NCI-H2081 (cell line): ENCODE measurements at places on chromosomes 11 and 22.

GRCh38 chr11:84372381-84372950 is 1086.3 kb upstream of the CCDC90B start:
- DNase-seq = no peak

DNA sequence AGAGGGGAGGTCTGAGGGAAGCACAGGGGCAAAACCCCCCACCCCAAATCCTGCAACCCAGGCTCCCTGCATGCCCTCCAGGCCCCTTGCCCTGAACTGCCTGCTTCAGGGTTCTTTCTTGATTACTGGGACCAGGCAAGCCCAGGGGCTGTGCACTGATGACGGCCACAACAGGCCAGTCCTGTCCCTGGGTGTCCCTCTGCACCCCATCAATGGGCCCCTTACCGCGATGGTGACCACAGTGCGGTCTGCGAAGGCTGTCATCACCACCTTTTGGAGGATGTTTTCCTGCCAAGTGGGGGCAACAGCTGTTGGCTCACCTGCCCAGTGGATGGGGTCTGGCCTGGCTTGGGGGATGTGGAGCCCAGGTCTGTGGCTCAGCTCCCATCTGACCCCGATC is 5.0 kb upstream of the KCNJ11 start:
- no peak for DNase-seq

DNA sequence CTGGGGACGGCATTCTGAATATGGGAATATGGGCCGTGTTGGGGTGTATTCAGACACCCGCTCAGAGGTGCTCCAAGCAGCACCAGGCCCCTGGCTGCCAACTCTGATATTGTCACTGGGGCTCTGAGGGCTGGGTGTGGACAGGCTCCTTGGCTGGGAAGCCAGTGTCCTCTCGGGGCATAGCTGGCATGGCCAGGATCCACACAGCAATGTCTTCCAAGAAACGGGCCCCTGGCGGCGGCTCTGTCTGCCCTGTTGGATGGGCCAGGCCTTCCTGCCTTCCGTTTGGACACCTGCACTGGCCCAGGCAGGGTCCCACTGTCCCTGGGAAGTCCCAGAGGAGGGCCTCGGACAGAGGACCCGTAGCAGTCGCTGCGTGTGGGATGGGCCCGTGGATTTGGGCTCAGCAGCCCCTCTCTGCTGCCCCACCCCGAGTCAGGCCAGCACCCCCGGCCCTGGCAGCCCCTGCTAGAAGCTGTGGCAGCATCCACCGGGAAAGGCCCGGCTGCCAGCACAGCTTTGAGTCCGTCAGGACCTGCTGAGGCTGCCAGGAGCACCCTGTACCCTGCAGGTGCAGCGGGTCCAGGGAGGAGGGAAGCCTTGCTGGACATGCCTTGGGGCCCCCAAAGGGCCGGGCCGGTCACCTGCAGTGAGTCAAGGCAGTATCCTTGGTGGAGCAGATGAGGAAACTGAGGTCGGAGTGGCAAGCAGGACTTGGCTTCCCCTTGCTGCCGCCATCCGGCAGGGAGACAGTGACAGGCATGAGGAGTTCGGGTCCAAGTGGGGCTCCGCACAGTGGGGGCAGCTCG is 4.1 kb downstream of the PANX2 start:
- DNase-seq = no peak

GRCh38 chr11:115221461-115222069 is 282.6 kb downstream of the CADM1 start:
- no peak for DNase-seq

DNA sequence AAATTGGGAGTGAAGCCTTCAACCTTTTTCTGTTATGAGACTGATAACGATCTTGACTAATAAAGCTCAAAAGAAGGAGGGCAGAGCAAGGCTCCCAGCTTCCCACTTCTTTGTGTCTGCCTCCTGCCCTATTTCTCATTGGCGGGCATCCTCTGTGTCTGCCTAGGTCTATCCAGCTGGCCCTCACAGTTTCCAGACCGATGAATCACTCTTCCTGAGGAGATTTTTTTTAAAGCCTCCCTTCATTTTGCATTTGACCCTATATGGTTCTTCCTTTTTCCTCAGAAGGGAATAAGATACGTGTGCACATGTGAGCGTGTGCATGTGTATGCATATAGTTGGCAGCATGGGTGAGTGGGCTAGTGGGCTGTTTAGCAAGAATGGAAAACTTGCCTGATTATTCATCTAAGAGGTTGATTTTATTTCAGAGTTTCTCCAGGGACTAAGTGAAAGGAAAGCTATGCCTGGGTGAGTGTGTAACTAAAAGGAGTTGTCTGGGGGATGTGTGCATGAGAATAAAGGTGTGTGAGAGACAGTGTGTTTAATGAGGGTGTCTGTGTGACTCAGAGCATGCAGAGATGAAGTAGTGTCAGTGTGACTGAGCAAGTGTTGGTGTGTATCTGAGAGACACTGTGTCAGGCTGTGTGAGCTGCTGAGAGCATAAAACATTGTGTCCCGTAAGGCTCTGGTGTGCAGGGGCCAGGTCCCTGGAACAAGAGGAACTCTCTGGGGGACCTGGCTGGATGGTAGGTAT is 12.2 kb downstream of the PHLDB1 start:
- no peak for DNase-seq

DNA sequence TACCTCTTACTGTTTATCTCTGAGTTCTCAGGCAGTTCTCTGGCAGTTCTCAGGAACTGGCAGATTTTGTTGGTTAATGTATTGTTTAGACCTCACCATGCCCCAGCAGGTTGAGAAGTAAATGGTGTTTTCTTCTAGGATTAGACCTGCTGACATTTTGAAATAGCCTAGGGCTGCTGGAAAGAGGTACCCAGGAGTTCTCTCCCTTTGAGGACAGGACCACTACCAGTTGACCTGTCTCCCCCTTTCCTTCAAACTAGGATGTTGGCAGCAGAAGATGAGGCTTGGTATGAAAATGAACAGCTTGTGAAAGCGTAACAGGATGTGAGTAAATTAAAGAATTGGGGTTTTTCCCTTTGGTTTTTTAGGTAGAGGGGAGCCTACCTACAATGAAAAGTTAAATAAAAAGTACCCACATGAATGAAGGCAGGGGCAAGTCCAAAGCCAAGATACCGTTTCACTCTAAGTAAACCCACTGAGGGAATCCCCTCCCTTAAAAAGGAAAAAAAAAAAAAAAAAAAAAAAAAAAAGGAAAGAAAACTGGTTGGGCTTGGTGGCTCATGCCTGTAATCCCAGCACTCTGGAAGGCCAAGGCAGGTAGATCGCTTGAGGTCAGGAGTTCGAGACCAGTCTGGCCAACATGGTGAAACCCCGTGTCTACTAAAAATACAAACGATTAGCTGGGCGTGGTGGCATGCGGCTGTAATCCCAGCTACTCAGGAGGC is 96.2 kb downstream of the PDHX start:
- no peak for DNase-seq

GRCh38 chr11:29124470-29124869 is 892.4 kb downstream of the KCNA4 start:
- DNase-seq = no peak

GRCh38 chr11:88420165-88420791 is 82.7 kb upstream of the CTSC start:
- DNase-seq = no peak

- DNase-seq = no peak
These were observed 962 bp upstream of the AMBRA1 start for GRCh38 chr11:46594785-46595184.

GRCh38 chr11:120001178-120002090 is 136.5 kb downstream of the TRIM29 start:
- DNase-seq = peak; percentile 71

DNA sequence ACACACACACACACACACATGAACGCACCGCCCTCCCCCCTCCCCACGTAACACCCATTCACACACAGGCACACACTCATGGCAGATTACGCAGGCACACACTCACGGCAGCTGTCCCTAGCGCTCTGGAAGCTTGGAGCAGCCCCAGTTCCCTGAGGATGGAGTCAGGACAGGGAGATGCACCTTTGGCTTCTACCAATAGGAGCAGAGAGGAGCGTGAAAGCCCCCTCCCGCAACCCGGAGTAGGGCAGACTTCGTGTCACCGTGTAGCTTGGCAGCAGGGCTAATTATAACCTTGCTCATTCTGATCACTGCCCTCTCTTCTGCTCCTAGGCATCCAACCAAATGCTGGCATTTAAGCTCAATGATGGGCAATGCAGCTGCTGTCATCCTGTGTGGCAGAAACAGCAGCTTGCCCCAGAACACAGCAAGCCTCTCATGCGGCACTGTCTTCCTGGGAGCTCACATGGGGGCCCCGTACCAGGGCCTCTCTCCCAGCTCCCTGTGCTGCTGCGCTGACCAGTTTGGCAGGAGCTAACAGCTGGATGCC is 31.9 kb downstream of the ANKK1 start:
- DNase-seq = peak; percentile 41

DNA sequence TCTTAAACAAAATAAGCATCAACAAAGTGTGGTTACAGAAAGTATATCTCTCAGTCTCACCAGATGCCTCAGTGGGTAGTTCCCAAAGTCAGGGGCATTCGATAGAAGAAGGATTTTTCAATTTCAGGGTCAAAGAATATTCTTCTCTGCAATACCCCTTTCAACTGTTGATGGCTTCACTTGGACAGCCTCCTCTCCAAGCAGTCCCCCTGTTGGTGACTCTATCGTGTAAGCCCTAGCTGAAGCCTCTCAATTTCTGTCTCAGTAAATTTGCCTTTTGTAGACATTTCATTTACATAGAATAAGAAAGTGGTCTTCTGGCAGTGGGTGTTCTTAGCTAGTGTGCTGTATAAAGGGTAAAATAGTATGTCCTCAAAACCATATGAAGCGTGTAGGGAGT is 11.3 kb upstream of the CCDC83 start:
- DNase-seq = no peak

DNA sequence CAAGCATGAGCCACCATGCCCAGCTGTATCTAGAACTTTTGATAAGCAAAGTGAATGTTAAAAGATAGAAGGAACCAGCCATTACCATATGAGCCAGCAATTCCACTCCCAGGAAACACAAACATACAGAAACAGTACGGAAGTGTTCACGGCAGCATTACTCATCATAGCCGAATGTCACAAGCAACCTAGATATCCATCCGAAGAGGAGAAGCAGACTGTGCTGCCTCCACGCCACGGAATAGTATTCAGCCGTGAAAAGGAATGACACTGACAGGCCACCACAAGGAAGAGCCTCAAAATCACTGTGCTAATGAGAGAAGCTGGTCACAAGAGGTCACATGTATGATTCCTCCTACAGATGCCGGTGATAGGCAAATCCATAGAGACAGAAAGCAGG is 17.6 kb upstream of the MGAT3 start:
- no peak for DNase-seq

DNA sequence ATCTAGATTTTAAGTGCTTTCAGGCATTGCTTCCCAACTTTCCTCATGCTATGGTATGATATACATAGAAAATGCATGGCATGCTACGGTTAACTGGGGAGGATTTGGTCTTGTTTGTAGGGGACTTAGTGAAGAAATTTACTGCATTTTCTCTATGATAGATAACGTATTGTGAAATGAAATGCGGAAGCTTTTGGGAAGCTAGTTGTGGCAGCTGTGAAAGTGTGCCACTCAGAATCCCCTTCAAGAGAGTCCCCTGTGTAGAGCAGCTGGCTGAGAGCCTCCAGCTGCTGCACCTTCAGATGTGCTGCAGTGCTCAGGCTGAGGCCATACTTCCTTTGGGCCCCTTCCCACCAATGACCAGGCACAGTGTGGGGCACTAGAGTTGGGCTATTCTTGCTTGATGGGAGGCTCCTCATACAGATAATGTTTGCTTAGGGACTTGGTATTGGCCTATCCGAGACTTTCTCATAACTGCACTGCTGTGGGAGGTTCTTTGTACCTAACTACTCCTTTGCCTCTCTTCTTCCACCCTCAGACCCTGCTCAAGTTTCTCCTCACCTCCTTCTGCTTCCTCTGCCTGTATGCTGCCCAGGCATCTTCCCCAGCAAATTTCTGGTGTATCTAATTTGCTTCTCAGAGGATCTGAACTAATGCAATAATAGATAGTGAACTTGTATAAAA is 67.3 kb downstream of the HIPK3 start:
- DNase-seq = no peak

DNA sequence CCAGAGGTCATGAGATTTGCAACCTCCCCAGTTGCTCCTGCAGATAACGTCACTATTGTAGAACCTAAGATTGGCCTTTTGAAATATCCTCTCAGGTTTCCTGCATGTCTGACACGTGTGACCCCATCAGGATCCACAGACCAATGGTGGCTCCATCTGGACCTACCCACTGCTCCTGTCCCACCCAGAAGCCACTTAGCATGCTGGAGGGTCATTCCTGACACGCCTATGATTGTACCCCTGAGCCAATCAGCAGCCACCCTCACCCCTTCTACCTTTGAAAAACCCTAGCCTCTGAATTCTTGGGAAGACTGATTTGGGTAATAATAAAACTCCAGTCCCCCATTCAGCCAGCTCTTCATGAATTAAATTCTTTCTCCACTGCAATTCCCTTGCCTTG is 20.1 kb upstream of the NARS2 start:
- no peak for DNase-seq

GRCh38 chr11:59206635-59207034 is 6.1 kb downstream of the MPEG1 start:
- DNase-seq = no peak

GRCh38 chr11:65524741-65525545 is at the start of gene SCYL1:
Gene SCYL1, plus strand, starts transcription at chr11:65525083. Its CDS starts 71 bp downstream, at chr11:65525154.
- peak; percentile 70 for DNase-seq

DNA sequence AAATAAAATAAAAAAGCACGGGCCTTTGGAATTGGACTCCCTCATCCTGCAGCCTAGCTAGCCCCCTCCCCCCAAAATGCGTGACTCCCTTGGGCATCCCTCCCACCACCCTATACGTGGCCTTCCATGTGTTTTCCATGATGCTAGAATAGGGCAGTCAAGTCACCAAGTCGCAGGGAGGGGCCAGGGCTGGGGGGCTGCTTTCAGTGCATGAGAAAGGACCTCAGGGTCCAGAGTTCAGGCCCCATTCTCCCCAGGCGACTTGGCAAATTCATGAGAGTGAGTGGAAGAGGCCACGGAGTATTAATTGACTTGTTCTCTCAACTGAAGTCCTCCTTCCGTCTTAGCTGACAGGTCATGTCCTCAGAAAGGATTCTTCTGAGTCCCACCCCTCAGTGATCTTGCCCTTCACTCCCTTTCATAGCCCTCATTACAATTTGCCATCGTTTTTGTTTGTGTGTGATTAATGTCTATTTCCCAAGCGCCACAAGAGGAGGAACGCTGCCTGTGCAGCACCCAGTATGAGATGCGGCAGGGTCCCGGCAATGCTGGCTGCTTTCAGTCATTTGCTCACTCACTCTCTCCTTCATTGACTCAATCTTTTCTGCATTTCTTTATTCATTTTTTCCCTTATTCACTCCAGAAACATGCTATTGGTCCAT is 17.4 kb downstream of the LRRC32 start:
- no peak for DNase-seq
